GM23248 (cell line): ENCODE measurements at places on chromosomes 2 and 18. TPM values are rescaled to one million over a fixed set of nuclear protein-coding genes. Genes with fewer than 3 reads are reported as not detected.
A peak's percentile ranks its signal among the peaks of the same experiment; 100 is the strongest.

DNA sequence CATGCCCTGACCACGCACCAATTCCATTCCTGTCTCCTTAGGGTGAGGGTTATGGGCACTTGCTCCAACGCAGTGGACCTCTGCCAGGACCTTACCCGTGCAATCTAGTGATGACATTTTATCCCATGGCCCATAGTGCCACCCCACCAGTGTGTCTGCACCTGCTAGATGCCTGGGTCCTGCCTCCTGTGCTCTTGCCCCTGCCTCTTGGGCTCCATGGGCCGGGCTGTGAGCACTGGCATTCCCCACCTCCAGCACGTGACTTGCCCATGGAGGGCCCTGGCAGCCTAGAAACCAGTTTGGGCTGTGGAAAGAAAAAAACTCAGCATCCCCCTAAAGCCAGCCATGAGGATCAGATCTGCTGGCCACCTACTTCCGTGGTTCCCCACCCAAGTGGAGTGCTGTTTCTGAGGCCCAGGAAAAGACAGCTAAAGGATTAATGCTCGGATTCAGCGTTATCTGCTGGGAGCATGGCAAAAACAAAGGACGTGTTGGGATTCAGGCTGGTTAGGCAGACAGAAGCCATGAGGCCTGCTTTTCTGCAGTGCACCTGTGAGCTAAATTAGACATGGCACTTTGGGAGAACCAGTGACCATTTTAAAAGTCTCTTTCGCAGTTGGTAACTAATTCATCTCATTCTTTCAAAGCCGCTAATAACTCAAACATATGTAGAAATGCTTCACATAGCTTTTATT lies 129.2 kb downstream of the ALPK2 start:
- DNase-seq: no peak

DNA sequence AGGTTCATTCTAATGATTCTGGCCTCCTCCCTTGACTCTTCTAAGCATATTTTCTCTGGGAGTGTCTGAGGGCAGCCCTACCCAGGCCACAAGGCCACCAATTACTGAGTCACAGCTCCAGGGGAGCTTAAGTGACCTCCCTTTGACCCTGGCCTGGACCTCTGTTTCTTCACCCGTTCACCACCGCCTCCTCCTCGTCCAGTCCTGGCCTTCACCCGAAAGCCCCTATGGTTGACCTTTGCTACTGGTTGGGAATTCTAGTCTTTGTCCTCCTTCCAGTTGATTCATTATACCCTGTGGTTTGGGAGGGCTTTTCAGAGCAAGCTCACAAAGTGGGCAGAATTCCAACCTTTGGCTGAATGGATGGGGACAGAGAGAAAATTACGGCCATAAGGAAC lies 72.6 kb downstream of the NRP2 start:
- peak; percentile 63 for DNase-seq

- peak; percentile 80 for DNase-seq
Observed at GRCh38 chr2:217103752-217104545, 244.1 kb upstream of the TNP1 start.

EFEMP1 gene
- 1,343 and 1,498 TPM in 2 replicates for total RNA-seq

DNA sequence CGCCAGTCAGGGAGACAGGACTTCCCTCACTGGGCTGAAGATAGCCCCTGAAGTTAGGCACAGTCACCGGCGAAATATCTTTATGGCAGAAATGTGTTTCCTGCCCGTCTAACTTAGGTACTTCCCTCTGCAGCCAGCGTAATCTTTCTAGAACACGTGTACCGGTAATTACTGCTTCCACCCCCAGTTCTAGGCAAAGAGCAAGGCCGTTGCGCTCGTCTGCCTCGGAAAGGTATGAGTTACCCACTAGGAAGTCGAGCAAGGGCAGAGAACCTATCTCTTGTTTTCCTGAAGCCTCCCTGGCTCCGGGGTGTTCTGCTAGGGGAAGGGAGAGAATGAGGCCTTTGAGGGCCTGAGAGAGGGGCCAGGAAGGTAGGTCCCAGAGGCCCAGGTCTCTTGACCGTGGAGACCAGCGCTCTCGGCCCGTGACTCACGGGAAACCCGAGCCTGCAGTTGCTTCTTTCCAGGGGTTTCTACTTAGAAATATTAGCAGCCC lies 70.0 kb downstream of the TWSG1 start:
- DNase-seq: no peak

- no peak for DNase-seq
Observed at GRCh38 chr18:50142441-50143120, 52.4 kb downstream of the MYO5B start.

- no peak for DNase-seq
Observed at GRCh38 chr18:40832362-40832761, 1122.7 kb upstream of the PIK3C3 start.

- DNase-seq: no peak
Observed at GRCh38 chr2:145043399-145043834, 523.5 kb upstream of the ZEB2 start.

RNU2-63P gene
- total RNA-seq: not detected in 2 replicates

DNA sequence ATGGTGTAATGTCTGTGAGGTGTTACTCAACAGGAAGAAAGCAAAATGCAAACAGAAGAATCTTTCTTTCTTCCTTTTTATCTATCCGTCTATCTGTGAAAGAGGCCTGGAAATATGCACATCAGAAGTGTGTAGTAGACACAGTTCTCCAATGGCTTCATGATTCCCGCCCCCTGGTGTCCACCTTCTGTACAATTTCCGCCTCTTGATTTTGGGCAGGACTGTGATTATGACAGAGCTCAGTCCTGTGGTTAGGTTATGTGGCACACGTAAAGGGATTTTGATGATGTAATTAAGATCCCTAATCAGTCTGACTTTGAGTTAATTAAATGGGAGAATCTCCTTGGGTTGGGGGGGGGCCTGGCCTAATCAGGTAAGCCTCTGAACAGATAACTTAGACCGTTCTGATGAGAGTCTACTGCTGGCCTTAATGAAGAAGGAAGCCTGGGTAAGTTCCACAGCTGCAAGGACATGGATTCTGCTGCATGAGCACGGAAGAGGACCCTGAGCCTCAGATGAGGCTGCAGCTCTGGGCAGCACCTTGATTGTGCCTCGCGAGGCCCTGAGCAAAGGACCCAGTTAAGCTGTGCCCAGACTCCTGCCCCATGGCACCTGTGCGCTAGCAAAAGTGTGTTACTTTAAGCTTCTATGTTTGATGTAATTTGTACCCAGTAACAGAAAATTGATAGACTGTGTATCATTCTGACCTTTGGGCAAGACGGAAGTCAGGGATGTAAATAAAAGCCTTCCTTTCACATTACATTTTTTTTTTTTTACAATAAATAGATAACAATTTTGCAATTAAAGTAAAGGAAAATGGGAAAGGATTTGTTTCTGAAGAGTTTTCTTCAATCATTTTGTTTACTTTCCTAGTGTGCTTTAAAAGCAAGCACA lies 11.3 kb upstream of the KCNF1 start:
- peak; percentile 30 for DNase-seq

DNA sequence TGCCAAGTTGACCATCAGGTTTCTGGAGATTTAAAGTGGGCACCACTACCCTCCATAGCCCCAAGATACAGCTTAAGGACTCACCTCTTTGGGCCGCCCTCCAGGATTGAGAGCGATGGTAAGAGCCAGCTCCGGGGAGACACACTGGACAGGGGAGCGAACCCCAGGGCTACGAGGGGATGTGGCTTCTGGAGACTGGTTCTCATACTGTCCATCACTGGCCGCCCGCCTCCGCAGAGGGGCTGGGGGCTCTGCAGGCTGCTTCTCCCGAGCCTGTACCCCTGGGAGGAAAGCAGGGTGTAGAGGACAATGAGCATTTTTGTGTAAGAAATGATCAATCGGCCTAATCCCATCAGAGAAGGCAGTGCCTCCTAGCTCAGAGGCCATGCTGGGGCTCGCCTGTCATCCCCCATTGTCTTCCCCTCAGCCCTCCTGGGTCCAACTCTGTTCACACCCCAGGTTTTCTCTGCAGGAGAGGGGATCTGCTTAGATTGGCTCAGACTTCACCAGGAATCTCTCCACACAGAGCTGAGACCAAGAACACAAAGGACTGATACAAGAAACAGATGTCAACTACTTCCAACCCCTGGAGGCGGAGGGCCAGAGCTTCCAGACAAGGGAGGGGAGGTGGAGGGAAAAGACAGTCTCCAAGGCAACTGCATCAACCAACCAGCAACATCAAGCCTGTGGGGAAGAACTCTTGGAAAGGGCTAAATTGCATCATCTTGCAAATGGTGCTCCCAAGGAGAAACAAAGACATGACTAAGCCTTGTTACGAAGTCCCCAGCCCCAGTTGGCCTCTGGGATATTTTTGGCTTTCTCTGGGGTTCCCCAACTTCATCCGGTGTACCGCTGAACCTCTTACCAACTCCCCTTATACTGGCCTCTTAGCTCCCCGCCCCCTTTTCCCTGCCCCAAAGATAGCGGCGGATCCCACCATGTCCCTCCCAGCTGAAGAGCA lies 166.6 kb downstream of the TNS1 start:
- peak; percentile 94 for DNase-seq

GRCh38 chr2:187826023-187826422 lies 271.8 kb upstream of the TFPI start:
- DNase-seq: peak; percentile 16

NAT8 gene
- not detected in 2 replicates for total RNA-seq

TTL gene
- total RNA-seq: 68.4 and 69.7 TPM in 2 replicates

GRCh38 chr2:28049416-28049815 lies 158.9 kb downstream of the BABAM2 start:
- no peak for DNase-seq

GRCh38 chr2:223538920-223539440 lies 63.2 kb downstream of the SCG2 start:
- DNase-seq: no peak

DNA sequence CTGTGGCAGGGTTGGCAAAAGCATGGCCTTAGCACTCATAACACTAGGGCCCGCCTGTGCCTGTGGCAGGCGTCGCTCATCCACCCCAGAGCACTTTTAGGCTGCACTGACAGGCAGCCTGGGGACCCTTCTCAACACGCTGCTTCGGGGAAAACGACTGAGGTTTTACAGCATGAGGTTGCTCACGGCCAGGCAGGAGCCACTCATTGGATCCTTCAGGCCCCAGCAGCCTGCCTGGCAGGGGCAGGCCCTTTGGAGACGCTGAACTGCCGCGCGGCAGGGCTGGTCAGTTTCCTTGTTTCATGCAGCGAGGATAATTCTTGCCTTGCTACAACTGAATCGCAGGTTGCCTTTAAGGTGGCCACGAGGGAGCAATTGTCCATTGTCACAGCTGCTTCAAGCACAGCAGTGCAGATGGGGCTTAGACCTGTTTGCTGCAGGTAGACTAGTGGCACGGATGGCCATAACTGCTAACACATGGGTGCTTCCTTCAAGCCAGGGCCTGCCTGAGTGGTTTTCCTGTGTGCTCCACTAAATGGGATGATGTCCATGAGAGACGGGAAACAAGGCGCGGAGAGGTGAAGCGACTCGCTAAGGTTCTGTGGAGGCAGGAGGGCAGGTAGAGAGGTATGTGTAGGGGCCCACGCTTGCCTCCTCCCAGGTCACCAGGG lies 49.9 kb upstream of the HS6ST1 start:
- no peak for DNase-seq

DNA sequence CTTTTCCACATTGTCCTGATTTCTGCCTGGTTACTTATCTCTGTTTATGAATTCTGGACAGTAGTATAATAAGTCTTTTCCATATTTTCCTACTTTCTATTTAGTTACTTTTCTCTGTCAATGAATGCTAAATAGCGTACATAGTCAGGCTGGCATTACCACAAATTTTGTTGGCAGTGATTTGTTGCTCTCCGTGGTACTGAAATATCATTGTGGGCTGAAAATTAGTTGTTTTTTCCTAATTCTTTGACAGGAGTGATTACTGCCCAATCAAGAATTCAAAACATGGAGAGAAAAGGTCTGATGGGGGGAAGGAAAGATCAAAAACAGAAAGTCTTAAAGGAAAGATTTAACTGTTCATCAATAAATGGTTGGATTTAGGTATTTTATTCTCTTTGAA lies 7.7 kb upstream of the GALNT13 start:
- no peak for DNase-seq

ELMOD3 gene
- total RNA-seq: 15.4 and 23.8 TPM in 2 replicates

DNA sequence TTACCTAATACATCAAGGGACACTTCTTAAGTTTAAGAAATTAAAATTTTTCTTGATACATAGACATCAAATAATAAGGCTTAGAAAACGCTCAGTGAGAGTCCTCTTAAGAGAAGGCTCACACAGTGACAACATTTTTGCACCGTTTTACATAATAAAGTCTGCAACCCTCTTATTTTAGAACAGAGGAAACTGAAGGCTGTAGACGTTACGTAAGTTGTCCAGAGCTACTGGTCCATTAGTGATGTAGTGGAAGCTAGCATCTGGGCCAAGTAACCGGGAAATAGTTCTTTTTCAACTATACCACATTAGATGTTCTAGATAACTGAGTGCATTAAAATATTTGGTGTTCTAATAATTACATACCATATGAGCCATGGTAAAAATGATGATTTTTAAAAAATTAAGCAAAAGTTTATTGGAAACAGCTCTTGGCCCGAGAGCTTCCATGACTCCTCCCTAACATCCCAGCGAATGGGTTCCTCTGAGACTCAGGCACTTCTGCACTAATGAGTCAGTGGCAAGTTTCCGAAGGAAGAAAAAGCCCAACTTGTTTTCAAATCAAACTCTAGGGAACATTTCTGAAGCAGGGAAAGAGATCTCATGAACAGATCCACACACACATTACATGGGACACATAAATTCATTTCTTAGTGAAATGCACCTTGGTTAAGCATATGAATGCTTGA lies 232.6 kb upstream of the PXDN start:
- peak; percentile 28 for DNase-seq

DNA sequence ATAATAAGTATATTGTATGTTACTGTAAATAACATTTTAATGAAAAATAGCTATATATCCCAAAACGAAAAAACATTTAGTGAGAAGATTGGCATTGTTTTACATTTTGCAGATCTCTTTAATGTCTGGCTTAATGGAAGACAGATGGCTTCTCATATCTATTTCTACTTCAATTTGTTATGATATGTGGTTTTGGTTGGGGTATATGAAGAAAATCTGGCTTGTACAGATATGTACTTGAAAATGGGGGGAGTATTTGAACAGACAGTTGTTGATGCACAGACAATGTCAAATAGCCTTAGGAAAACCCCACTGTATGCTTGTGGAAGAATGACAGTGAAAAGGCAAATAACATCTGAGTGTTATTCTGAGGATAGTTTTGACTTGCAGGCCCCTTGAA lies 23.6 kb upstream of the GMCL1 start:
- no peak for DNase-seq

DNA sequence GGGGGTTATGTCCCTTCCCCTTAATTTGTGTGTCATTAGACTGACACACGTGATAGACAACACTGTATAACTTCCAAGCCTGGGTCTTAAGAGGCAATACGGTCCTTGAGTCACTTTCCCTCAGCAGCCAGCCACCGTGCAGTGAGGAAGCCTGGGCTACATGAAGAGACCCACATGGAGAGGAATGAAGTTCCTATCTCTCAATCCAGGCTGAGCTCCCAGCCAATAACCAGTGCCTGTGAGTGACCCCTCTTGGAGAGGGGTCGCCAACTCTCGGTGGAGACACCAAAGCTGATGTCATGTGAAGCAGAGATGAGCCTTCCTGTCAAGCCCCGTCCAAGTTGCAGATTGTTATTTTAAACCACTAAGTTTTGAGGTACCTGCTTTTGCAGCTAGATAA lies 5.7 kb upstream of the WDSUB1 start:
- no peak for DNase-seq

- DNase-seq: peak; percentile 80
Observed at GRCh38 chr18:59821983-59822382, 77.8 kb upstream of the PMAIP1 start.

- DNase-seq: peak; percentile 33
Observed at GRCh38 chr2:189540551-189540950, 40.0 kb downstream of the SLC40A1 start.

- DNase-seq: peak; percentile 55
Observed at GRCh38 chr2:58032016-58032763, 14.4 kb upstream of the VRK2 start.

- DNase-seq: no peak
Observed at GRCh38 chr2:36163520-36164254, 191.9 kb upstream of the CRIM1 start.

GRCh38 chr2:214378455-214379103 lies 32.3 kb upstream of the VWC2L start:
- DNase-seq: no peak
